Stimulated activated CD8-positive, alpha-beta memory T cell treated with anti-CD3 and anti-CD28 coated beads, Interleukin-7, amount 100 ng/mL, for 24 hours (primary cell): ENCODE measurements at places on chromosomes 5 and 9.

DNA sequence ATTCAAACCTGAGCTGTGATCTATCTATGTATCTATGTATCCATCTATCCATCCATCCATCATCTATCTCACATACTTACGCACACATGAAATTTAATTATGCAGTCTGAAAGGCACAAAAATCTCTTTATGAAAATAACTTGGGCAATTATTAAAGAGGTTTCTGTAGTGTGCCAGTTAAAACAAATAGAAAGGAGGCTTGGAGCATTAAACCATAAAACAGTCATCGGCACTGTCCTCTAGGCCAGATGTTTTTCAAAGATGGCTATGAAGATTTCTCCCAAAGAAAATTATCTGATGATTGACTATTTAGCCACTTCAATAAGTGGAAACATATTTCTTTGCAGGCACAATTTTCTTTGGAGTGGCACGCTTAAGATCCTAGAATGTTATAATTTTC, 392.5 kb upstream of the RPS23 start:
- no peak for DNase-seq

GRCh38 chr5:64977779-64978178, 209.0 kb downstream of the CWC27 start:
- no peak for DNase-seq

DNA sequence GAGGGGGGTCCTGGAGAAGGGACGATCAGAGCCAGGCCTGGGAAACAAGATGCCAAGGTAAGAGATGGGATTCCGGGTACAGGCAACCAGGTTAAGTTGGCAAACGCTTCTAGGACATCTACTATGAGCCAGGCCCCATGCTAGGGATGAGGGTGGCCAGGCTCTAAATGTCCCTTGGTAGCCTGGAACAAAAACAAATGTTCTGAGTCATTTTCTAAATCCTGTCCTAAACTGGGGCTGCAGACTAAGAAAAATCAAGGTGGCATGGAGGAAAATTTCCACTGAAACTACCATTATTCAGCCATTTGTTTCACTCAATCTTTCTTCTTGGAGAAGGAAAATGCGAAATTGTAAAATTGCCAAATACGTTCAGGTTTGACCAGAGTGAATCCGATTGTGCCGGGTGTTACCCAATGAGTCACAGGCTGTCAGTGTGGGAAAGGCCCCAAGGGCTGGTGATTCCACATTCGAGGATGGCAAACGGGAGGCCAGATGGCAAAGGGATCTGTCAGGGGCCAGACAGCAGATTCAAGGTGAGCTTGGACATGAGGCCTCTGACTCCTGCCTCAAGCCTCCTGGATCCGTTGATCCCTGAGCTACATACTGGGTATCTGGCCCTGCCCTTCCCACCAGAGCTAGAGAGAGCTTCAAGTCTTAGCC, 57.6 kb downstream of the PAX5 start:
- no peak for DNase-seq

DNA sequence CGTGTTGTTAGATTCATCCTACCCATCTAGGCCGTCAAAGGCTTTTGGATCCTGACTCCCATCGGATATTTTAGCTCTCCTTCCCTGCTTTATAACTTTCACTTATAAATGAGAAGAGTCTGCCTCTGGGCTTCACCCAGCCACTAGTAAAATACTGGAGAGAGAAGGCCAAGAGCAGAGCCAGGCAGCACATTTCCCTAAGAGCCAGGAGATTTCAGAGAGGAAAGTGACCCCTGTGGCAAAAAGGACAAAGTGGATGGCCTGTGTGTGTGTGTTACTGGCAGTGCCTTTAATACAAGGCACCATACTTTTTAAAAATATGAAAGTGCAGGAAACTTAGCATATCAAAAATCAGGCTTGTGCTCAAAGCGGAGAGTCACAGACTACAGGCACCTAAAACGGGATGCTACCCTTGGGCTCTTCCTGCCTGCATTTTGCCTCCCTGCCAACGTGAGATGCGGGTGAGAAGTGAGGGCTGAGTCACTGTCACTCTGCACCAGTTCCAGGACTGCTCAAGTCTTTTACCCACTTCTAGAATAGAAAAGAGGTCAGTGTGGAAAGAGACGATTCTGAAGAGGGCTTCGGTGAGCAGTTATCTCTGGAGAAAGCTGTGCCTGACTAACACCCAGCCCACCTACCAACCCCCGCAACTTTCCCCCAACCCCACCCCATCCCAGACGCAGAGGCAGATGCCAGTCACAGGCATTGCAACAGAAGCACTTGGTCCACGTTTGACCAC, 15.9 kb downstream of the NFIL3 start:
- DNase-seq, result no peak

- DNase-seq, result no peak
These were observed 1.4 kb downstream of the HDHD3 start for GRCh38 chr9:113375057-113376023.

DNA sequence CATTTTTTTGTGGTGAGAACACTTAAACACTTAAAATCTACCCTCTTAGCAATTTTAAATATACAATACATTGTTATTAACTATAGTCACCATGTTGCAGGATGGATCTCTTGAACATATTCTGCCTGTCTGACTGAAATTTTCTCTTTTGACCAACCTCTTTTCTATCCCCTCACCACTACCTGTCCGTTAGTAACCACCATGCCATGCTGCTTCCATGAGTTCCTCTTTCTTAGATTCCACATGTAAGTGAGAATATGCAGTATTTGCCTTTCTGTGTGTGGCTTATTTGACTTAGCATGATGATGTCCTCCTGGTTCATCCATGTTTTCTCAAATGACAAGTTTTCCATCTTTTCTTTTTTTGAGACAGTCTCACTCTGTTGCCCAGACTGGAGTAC, 48.5 kb upstream of the NAA35 start:
- DNase-seq, result no peak

- no peak for DNase-seq
These were observed 19.6 kb upstream of the FLT4 start for GRCh38 chr5:180668835-180669596.

DNA sequence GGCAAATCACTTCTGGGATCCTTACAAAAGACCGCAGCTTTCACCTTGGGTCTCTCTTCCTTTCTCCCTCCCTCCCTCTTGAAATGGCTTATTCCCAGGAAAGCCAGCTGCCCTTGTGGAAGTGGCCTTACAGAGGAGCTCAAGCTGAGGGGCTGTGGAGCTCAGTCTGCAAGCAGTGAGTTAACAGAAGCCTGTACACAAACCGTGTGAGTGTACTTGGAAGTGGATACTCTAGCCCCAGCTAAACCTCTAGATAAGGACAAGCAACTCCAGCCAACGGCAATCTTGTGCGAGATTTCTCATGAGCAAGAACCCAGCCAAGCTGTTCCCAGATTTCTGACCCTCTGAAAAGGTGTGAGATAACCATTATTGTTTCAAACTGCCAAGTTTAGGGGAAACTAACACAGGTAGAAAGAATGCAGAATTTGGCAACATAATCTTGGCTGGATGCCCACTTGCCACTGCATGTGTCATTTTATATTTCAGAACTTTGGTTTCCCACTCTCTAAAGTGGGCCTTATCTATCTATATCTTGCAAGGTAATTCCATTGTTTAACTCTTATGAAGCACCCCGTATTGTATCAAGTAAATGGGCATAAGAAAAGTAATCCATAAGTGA, 85.6 kb downstream of the CDH18 start:
- DNase-seq, result no peak

GRCh38 chr5:92884469-92884868, 696.5 kb downstream of the NR2F1-AS1 start:
- no peak for DNase-seq

DNA sequence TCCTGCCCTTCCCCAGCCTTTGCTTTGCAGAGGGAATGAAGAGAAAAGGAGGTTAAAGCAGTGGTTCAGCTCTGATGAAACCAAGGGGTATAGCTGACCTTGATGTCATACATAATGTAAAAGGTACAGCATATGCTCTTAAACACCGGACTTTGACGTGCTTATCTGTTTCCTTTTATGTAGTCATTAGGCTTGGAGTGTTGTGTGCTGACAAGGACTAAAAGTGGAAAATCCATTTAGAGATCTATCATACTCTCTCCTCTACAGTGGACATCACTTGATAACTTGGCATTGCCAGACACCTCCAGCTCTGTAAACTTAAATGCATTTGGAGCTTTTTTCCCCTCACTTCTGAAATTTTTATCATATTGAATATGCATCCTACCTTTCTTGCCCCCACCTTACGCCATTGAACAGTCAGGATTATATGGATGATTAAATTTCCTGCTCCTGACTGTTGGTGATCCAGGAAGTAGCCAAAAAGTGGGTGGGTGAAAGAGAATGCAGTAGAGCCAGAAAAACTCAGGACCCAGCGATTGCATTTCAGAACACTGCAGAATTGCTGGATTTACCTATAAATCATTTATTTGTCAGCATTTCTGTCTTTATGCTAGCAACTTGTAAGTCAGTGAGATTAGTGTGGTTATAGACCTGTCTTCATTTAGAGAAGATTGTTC, 4.1 kb downstream of the TNFAIP8 start:
- no peak for DNase-seq

DNA sequence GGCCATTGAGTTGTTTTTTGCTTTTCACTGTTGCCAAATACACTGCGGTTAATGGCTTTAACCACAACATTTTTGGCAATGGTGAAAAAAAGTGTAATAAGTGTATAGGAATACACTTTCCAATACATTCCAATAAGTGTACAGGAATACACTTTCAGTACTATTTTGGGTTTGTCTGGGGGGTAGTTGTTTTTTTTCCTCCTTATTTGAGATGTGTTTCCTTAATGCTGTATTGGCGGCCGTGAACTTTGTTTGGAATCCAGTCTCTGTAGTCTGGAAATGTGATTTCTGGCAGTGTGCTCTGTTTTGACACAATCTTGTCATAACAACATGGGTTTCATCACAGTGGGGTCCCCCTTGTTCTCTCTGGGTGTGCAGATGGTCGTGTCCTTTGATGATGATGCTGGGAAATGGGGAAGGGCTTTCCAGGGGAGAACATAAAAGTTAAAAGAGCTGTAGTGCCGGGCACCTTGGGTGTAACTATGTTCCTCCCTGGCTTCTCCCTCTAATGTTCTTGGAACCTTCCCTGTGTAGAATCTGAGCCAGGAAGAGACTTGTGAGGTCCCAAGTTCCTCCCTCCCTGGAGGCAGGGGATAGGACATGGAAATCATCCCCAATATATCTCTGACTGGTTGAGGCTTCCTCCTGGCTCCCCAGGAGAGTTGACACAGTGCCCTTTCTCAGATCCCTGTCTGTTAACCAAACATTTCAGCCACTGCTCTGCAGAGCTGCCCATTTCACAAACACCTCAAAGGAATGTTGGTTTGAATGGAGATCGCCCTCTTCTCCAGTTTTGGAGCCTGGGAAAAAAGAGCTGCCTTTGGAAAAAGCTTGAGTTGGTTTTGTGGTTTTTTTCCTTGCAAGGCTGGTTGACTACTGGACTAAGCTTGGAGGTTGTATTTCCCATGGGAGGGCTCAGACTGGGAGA, 44.8 kb downstream of the RCL1 start:
- no peak for DNase-seq

GRCh38 chr5:132115375-132115774, 41.8 kb downstream of the CSF2 start:
- DNase-seq, result no peak

DNA sequence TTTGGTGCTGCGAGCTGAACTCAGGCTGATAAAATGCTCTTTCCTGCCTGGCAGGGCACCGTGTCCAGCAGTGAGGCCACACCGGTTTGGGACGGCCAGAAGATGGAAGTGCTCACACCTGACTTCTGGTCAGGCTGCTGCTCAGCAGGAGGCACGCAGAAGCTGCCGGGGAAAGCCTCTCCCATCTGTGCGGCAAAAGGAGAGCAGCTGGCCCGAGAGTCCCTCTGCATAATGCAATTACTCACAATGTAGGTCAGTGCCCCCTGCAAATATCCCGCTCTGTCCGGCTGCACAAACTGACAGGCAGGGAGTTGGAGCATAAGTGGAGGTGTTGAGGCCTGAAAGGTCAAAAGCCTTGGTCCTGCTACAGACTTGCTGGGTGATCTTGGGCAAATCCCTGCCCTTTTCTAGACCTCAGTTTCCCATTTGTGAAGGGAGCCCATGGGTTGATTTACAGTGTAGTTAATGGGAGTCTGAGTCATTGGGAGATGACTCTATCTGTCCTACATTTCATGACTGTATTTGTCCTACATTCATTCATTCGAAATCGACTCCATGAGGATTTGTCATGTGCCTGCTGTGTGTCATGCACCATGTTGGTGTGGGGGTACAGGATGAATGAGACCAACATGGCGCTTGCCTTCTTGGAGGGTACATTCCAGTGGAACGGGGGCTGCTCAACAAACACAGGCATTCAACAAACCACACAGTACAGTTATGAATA, 61.8 kb upstream of the TBC1D2 start:
- DNase-seq, result no peak

DNA sequence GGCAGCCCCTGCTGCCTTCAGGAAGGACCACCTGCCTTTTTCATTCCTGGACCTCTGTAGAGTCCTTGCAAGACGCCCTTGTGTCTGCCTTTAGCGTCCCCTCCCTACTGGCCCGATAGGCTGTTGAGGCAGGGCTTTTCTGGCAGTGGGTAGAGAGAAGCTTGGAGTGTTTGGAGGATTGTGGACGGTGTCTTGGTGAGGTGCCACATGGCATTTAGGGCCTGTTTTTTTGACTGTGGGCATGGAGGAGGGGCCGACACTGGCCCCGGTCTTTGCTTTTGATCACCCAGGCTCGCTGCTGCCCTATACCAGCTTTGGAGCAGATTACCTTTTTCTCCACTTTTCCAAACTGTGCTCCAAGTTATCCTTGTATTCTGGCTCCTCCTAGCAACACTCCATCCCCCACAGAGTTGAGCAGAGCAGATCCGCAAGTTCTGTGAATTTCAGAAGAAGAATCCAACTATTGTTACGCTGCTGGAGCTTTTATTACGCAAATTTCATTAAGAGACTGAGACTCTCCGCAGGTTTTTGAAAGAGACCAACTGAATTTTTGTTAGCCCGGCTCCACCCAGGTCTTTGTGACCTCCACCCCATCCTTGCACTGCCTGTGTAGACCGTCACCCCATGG, 34.8 kb upstream of the PRDM12 start:
- no peak for DNase-seq

DNA sequence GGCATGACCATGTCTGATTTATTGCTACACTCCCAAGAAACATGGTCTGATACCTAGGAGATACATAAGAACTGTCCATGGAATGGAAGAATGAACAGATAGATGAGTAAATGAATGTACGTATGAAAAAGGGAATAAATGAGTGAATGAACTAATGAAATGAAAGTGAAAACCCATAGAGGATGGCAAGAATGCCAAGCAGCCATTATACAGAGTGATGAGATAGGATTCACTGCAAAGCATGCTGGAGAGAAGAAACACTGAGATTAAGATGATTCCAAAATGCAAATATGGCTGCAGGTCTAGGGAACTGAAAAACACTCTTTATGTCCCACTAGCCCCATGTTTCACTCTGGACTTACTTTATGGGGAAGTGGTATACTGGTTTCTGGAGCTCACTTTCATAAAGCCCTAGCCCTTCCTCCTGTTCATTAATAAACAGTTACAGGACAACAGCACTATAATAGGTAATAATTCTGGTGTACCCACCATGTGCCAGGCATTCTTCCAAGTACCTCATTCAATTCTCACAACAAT, 170.3 kb upstream of the RAD23B start:
- no peak for DNase-seq

DNA sequence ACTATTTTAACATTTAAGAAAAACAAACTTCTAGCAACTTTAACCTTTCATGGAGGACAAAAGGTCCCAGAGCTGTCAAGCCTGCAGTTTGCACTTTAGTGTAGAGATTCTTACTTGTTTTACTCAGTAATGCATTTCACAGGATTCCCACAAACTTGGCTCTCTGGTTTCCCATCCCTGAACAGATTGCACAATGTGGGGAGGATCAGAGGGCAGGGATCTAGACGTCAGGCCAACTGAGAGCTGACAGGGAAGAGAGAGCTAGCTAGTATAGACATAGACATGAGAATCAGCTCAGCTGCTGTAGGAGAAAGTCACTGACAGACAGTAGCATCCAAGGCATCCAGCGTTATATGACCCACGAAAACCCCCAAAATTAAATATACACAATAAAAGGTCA, 20.9 kb upstream of the BNIP1 start:
- no peak for DNase-seq
